Upper lobe of left lung (tissue), 6 donors: ENCODE measurements at places on chromosomes 6 and 20.

GRCh38 chr20:16556301-16556700, 16.9 kb downstream of the KIF16B start:
- no peak for DNase-seq

- no peak for DNase-seq
Observed at GRCh38 chr6:7911345-7911725, 747 bp upstream of the TXNDC5 start.

GRCh38 chr6:28334286-28335039, 1.5 kb downstream of the ZSCAN31 start:
- DNase-seq, result no peak

DNA sequence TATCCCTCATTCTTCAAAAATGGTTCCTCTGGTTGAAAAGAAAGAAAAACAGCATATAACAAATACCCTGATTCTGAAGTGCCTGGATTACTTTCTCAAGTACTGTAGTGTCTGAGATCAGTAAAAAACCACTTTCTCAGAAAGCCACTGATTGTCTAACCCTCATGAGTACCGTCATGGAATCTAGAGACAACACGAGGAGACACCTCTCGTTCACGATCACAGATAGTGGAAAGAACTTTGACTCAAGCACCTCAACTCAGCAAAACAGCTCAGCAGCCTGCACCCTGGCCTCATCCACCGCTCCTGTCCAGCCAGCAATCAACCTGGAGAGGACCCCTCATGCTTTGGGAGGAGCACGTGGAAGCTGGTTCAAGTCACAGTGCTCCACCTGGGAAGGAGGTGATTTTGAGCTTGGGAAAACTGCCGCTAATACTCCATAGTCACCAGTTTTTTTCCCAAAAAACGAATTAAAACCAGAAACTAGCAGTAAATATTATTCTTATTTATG, 1.0 kb downstream of the SCML4 start:
- DNase-seq, result no peak

DNA sequence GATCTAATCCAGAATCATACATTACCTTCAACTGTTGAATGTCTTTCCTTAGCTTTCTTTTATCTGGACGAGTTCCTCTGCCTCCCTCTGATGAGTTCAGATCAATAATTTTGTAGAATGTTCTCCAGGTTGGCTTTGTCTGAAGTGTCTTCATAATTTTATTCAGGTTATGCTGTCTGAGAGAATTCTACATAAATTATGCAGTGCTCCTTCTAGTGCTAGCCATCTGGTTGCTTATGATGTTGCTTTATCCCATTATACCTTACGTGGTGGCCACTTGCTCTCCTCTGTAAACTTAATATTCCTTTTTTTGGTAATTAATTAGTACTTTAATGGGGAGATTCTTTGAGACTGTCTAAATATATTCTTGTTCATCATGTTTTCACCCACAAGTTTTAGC, 67.7 kb upstream of the PTCHD4 start:
- DNase-seq, result no peak

GRCh38 chr20:15091421-15092037, 754.1 kb upstream of the FLRT3 start:
- DNase-seq, result no peak

DNA sequence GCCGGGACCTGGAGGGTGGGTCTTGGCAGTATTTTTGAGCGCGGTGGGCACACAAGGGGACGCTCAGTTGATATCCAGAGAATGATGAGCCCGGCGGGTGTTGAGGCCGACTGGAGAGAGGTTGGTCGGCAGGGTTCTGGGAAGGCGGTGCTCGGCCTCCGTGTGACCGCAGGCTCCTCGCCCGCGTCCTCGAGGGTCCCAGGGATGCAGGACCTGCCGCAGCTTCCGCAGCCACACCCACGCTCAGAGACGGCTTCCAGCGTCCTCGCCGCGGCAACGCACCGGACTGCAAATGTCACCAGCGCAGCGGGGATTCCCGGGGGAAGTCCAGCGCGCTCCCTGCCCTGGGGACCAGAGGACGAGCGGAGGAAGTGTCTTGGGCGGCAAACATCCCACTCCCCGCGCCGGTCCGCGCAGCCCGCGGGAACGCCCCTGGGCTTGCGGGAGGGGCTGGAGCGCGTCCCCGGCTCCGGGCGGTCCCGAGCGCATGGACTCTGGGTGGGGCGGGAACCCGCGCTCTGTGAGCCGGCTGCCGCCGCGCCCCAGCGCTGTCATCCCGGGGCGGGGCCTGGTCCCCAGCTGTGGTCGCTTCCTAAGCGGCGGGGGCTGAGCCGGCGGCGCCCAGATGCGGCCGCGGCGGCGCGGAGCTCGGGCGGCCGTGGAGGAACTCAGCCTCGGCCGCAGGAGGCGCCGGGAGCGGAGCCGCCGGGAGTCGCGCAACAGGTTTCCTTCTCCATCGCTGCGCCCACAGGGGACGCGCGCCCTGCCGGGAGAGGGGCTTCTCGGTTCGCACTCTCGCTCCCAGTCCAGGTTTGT, at the start of gene STX11:
Gene STX11 (plus strand): TSS at position 624 of the 816 bp plus-strand sequence. CDS start 36,111 bp downstream, outside the sequence.
- peak; percentile 85 for DNase-seq
